ENCODE measurements at places on chromosomes 7 and 10.

DNA sequence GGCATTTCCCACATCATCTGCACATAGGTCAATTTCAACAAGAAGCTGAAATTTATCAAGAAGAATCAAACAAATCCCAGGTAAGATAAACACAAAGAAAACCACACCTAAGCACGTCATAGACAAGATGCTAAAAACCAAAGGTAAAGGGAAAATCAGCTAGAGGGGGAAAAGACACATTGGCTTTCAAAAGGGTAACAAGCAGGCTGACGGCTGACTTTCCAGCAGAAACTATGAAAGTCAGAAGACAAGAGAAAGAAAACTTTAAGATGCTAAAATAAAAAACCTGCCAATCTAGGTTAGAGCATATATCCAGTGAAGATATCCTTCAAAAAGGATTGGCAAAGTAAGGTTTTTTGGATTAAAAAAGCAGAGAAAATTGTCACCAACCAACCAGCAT is 59.9 kb upstream of the RHEB start:
- DNase-seq: no peak

DNA sequence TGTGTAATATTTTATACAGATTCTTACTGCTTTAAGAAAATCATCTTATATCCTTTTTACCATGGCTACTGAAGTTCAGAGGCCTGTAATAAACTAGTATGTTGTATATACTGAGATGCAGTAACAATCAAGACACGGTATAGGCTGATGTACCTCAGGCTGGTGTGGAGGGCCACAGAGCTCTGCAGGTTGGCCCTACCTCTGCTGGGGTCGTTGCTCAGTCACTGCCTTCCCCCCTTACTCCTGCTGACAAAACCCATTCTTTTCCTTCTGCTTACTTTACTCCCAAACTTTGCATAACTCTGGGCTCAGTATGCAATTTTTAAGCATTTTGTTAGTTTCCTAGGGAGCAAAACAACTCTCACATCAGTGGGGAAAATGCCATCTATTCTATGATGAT is 200.1 kb upstream of the FOXP2 start:
- no peak for DNase-seq

DNA sequence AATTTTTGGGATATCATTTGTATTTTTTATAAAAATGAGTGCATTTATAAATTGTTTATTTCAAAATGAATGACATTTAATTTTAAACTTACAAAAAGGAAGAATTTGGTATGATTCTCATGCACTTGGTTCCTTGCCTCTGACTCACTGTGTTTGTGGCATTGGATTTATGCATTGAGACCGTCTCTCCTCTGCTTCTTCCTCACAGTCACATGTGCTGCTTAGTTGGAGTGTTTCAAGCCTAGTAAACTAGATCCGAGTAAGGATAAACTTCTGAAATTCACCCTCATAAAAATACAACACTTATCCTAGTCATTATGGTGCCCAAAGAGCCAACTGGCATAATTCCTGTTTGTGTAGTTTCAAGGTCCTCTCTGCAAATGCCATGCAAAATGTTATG is 19.1 kb upstream of the FZD8 start:
- DNase-seq: no peak

- no peak for DNase-seq
Measured at GRCh38 chr7:149750122-149750845, 23.1 kb downstream of the ZNF467 start.

GRCh38 chr7:95394370-95394769 is 1.8 kb downstream of the PON3 start:
- no peak for DNase-seq

- DNase-seq: no peak
Measured at GRCh38 chr7:46446151-46446550, 525.1 kb upstream of the IGFBP3 start.

DNA sequence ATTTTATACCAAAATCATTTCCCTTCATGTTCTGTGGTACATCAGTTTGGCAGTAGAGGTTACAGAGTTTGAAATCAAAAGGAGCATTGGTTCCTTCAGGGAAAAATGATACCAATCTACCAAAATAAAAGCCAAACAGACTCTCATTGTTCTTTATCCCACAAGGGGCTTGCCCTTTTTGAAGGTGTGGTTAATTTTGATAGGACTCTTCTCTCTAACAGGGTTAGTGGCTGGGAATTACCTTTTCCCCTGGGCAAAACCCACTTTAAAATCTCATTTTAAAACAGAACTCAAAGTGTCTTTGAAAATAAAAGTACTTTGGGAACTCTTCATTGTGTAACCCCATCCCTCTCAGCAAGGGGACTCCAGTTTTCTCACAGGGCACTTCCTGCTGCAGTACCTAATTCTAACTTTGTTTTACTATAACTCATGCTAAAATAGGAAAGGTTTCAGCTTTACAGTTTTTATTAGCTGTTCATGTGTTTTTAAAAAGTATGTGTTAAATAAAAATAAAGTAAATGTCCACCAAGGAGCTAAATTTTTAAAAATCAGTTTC is 30.6 kb downstream of the SMNDC1 start:
- DNase-seq: no peak

GRCh38 chr10:56319386-56319785 is 41.7 kb downstream of the ZWINT start:
- DNase-seq: no peak

- DNase-seq: no peak
Measured at GRCh38 chr10:71231206-71231605, 18.8 kb downstream of the UNC5B start.

GRCh38 chr7:42170724-42171123 is 66.3 kb downstream of the GLI3 start:
- DNase-seq: no peak

DNA sequence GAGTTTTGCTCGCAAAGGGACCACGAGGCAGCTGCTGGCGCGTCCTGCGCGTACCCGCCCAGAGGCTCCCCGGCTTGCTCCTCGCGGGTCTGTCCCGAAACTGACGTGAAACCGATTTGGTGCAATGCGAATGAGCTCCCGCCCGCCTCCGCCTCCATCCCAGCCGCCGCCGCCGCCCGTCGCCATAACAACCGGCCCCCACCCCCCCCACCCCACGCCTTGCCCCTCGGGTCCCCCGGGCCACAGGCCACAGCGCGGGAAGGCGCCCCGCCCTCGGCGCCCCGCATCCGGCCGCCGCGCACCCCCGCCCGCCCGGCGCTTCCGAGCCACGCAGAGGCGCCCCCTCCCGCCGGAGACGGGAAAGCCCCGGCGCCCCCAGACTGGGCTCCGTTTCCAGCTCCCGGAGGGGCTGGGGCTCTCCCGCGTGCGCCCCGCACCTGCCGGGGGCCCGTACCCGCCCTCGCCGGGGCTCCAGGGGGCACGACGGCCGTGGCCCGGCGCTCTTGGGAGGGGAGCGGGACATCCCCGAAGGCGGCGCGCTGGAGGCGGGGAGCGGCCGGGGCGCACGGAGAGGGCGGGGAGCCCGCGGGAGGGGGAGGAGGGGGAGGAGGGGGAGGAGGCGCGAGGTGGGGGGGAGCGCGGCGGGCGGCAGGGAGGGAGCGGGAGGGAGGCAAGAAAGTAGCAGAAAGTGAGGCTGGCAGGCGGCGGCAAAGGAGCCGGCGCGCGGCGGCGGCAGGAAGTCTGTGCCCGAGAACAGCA is at the start of gene CAMK1D:
CAMK1D (plus strand) TSS at position 678 of the 759 bp plus-strand sequence.
- peak; percentile 83 for DNase-seq

DNA sequence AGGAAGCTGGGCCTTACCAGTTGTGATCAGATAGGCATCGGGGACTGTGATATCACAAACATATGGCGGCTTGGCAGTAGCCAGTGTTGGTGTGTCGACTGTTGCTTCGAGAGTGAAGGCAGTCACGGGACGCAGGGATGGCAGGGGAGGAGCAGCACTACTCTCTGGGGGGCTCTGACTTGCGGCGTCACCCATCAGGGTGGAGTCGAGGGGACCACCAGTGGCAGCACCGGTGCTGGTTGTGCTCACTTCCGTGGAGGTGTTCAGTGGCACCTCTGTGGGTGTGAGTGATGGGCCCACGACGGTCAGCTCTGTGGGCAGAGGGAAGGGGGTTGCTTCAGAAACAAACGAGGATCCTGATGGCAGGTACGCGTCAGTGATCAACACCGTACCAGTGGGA is 64.5 kb downstream of the KIAA1549 start:
- DNase-seq: no peak

GRCh38 chr7:142375710-142376313 is 118.0 kb upstream of the PRSS58 start:
- DNase-seq: peak; percentile 31

GRCh38 chr7:91526404-91526803 is 262.2 kb downstream of the FZD1 start:
- DNase-seq: no peak

- DNase-seq: no peak
Measured at GRCh38 chr7:21562385-21562784, 19.5 kb downstream of the DNAH11 start.

GRCh38 chr7:112162142-112162766 is 43.9 kb downstream of the DOCK4 start:
- no peak for DNase-seq

DNA sequence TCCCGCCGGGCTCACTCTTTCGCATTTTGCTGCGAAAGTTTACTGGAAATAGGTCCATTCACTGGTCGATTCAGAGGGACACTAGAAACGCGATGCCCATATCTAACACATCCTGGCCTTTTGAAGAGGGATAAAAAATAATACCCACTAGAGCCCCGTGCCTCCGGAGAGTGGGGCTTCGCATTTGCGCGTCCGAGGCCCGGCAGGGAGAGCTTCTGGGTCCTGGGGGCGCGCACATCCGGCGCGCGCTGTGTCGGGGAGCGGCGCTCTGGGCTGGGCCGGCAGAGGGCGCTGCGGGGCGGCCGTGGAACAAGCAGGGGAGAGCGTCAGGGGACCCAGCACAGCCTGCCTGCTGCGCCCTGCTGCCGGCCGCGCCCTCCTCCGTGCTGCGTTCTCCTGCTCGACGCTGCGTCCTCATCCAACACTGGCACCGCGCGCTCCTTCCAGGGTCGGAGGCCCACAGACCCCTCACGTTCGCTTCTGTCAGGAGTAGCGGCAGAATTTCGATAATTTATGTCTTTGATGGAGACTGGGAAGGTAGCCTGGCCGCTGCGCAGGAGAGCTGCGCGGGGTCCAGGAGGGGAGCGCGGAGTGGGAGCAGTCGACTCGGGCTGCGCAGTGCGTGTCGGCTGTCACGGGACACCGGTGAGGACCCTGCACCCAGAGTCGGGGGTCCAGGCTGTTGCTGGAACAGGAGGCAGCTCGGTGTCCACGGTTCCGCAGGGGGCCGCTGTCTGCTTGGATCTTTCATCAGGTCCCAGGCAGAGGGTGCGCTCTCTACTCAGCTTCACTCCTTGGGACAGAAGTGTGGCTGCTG is 41.5 kb upstream of the ZNF32 start:
- DNase-seq: peak; percentile 89

- DNase-seq: no peak
Measured at GRCh38 chr10:18737236-18737635, 78.0 kb downstream of the ARL5B start.

DNA sequence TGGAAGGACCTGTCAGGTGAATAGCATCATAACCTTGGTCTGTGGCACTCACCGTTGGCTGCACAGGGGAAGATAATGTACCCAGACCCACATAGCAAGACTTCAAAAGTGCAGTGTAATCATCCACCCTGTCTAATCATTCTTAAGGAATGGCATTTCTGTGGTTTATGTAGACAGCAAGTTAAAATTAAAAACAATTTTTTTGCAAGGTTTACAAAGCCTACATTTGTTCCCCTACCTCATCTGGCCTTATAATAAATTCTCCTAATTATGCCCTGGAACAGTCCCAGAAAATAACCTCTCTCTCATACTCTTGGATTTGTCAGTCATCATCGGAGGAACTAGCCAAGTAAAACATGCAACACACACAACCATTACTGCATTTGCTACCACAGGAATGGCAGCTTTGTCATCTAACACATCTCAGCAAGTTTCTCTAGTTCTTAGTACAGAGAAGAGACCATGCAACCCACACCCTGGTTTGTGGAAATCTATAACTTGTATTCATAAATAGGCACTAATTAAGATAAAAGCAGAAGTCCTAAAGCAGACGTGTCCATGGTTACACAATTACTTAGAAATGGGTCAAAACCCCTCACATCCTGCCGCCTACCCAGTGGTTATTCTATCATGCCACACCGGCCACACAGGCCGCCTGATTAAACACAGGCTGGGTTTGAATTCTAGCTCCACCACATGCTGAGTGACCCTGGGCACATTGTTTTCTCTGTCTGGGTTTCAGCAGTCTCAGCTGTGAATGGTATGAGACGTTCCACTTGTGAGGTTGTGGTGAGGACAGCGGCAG is 19.1 kb downstream of the ABLIM1 start:
- no peak for DNase-seq

DNA sequence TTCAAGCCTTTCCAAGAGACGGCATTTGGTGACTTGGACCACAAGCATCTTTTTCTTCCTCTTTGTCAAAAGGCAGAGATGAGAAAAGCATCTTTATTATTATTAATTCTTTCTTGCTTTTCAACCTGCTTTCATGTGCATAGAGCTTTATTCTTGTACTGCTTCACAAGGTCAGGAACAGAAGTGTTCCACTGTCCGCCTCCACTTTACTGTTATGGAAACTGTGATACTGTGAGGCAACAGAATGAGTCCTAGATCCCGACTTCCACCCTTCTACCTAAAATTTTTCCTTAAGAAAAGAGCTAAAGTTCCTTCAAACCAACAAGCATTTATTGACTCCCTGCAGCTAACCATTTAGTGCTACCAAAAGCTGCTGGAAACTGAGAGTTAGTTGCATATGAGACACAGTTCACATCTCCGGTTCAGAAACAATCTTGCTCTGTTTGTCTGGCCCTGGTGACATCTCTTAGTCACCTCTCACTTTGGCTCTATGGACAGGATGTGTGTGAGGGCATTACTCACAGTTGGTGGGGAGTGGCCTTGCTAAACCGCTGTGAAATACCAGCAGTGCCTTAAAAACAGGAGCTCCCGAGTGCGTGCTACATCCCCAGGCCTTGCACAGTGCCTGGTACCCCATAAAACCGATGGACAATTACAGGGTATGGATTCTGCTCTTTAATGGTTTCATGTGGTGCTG is 77.1 kb upstream of the TRIL start:
- DNase-seq: peak; percentile 6

- no peak for DNase-seq
Measured at GRCh38 chr7:14505906-14506305, 396.6 kb downstream of the DGKB start.

DNA sequence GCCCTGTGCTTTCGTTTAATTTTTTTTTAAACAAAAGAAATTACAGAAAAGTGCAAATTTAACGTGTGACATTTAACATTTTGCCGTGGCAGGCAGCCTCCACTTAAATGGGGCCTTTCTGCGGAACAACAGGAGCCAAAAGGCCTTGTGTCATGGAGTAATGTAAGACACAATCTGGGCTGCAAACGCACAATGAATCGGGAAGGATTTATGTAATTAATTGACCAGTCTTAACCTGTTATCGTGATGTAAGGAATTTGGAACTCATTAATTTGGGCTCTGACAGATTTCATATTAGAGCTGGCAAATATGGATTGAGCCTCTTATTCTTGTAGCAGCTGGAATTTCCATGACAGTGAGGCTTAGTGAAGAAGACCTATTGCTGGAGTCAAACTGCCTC is 86.4 kb downstream of the SNX10 start:
- DNase-seq: no peak

GRCh38 chr7:81433206-81433605 is 336.6 kb downstream of the HGF start:
- DNase-seq: no peak

Data from activated CD4-positive, alpha-beta T cell treated with anti-CD3 and anti-CD28 coated beads for 48 hours (primary cell).